ENCODE measurements at places on chromosomes 7 and 10. TPM values are rescaled to one million over a fixed set of nuclear protein-coding genes. Genes with fewer than 3 reads are reported as not detected.

DNA sequence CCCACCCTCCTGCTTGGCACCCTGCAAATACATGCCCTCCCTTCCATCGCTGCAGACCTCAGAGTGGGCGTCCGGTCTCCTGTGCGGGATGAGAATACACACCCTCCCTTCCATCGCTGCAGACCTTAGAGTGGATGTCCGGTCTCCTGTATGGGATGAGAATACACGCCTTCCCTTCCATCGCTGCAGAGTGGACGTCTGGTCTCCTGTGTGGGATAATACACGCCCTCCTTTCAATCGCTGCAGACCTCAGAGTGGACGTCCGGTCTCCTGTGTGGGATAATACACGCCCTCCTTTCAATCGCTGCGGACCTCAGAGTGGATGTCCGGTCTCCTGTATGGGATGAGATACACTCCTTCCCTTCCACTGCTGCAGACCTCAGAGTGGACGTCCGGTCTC lies 128.1 kb downstream of the VIPR2 start:
- no peak for DNase-seq

DNA sequence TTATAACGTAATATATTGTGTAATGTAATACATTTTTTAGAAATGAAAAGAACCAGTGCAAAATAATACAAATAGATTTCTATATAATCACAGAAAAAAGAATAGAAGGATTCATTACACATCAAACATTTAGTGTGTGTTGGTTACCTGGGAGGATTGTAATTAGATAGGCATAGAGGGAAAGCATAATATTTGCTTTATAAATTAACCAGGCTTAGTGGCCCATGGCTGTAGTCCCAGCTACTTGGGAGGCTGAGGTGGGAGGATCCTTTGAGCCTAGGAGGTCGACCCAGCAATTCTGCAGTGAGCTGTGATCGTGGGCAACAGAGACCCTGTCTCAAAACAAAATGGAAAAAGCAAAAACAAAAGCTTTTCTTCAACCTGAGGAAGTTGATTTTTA lies 5.0 kb upstream of the CNOT4 start:
- DNase-seq: no peak

GRCh38 chr7:101816595-101817470 lies 593 bp upstream of the CUX1 start:
- DNase-seq: peak; percentile 19

- no peak for DNase-seq
These were observed 158.1 kb upstream of the PLXDC2 start for GRCh38 chr10:19658131-19658530.

- DNase-seq: no peak
These were observed 118.8 kb downstream of the DIP2C start for GRCh38 chr10:570628-571163.

The COL28A1 gene
- not detected for total RNA-seq

The FGFR2 gene
- not detected for total RNA-seq

DNA sequence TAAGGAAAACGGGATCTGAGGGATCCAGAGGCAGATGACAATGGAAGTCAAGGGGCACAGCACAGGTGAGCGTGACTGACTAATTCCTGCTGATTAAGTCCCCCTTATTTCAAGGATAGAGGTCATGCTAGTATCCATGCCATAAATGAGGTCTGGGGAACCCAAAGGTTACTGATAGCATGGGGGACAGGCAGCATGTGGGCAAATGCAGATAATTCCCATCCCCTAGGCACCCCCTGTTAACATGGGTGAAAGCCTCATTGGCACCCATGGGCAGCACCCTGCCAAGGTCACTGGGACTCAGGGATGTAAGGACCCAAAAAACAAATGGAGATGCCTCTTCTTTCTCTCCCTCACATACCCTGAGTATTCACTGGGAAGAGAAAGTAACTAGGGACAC lies 139.7 kb downstream of the WDR11 start:
- no peak for DNase-seq

DNA sequence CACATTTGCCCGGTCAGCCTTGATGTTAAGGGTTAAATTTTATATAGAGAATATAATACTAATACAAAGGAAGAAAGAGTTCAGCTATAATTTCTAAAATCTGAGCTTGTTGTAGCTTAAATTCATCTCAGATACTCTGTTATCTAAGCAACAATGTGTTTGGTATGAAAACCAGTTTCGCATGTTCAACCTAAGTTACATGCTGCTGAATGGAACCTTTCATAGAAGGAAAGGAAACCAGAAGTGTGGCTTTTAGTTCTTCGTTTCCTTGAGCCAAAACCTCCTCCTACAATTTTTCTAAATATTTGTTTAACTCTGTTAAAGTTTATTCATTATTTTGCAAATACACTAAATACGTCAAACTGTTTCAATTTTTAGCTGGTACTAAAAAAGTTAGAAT lies 18.5 kb downstream of the AGR2 start:
- no peak for DNase-seq

DNA sequence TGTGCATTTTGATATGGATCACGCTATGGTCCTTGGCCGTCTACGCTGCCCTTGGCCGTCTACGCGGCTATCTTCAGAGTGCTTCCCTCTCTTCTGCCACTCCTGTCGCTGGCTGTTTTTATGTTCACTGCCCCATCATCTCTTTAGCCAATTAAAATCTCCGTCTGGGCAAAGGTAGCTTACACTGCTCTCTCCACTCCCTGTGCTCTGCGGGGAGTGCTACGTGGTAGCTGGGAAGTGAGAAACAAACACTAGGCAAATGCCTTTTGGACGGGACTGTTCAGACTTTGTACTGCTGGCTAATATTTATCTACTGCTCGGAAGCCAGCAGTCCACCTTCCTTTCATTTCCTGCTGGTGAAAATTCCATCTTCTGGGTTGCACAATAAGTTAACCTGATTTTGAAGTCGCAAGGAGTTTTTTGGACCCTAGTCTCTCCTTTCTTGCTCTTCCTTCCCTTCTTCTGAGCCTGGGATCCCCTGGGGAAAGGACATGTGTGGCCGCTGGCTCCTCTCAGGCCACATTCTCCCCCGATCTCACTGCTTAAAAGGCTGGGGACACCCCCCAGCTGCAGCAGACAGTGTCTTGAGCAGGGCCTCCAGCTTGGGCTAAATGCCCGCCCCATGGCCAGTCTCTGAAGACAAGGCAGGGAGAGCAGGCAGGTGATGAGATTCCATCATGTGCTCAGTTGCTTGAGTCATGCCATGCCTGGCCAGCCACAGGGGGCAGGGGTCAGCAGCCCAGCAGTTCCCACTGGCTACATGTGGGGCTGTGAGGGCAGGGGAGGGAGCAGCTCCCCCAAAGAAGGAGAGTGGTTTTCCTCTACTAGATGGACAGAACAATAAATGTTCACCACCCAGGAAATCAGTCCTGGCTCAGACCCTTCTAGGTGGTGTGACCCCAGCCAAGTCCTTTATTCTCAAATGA lies 25.5 kb upstream of the RBM33 start:
- DNase-seq: no peak

GRCh38 chr7:25261545-25262140 lies 33.4 kb upstream of the NPVF start:
- DNase-seq: no peak

- DNase-seq: no peak
These were observed 298.3 kb downstream of the TNS3 start for GRCh38 chr7:47283497-47284131.

The GDF10 gene
- 1.5 TPM for total RNA-seq

DNA sequence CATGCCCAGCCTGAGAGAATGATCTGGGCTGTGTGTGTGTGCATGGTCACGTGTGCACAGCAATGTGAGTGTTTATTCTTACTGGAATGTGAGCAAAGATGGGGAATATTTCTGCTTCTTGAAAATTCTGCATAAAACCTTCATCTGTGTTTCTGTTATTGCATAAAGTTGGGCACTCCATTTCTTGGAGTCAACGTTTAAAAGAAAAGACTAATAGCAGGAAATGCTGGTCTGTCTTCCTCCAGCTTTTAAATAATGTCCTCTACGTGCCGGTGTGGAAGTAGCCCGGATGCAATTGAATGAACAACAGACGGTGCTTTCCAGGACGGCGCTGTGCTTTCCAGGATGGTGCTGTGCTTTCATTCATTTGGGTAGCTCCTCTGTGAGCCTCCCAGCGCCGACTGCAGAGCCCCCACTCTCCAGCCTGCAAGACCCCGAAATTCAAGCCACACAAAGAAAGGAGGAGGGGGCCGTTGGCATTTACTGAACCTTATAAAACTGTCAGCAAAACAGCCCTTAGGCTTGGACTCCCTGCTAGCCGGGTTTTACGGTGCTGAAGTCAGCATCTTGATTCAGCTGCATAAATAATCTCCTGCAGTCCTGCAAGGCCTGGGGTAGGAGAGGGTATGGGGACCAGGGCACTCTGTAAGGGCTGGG lies 158.2 kb upstream of the PRKCQ start:
- peak; percentile 24 for DNase-seq

The ANKRD2 gene
- not detected for total RNA-seq

- DNase-seq: no peak
These were observed 16.1 kb upstream of the CSGALNACT2 start for GRCh38 chr10:43122096-43122495.

DNA sequence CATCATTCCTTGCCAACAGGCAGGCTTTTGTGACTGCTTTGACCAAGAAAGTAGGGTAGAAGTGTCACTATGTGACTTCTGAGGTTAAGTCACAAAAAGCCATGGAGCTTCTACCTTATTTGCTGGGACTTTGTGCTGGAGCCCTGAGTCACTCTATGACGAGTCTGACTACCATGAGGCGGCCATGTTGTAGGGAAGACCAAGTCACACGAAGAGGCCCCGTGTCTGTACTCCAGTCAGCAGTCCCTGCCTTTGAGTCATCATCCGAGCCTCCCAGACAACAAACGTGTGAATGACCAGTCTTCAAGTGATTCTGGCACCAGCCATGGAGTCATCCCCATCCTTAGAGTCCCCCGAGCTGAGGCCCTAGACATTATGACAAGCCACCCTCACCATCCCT lies 3.5 kb upstream of the MYL10 start:
- DNase-seq: no peak

The KDM7A gene
- 22.9 TPM for total RNA-seq

The PGAM2 gene
- total RNA-seq: not detected

The PAX4 gene
- not detected for total RNA-seq

DNA sequence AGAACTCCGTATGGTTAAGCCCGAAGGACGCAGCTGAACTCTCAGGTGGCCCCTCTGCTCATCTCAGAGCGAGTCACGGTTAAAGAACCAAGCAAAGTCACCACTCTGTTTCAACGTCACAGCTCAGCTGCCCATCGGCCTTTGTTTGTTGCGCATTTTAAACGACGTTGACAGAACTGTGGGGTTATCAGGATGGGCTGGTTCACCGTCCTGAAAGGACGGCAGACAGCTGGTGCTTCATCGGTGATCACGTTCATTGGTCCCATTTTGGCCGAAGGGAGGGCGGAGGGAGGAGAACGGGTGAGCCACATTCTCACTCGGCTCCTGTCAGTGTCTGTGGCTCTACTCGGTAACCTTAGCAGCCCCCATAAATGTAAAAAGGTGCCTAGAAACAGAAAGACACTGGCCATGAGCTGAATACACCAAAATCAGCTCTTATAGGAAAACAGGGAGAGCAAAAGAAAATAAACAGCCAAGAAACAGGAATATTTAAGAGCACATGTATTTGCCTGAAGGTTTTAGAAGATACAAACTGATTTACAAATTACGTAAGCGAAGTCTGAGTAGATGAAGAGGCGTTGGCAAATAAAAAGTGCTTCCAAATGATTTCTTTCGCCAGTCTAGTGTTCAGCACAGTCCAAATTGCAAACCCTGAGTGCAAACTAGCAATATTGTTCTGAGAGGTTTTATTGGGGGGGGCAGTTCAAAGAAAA lies 8.4 kb downstream of the PRKAG2 start:
- no peak for DNase-seq

The ENO4 gene
- total RNA-seq: not detected

The CTAGE8 gene
- total RNA-seq: 0.85 TPM

The LIPN gene
- total RNA-seq: not detected

The ADIRF gene
- not detected for total RNA-seq

DNA sequence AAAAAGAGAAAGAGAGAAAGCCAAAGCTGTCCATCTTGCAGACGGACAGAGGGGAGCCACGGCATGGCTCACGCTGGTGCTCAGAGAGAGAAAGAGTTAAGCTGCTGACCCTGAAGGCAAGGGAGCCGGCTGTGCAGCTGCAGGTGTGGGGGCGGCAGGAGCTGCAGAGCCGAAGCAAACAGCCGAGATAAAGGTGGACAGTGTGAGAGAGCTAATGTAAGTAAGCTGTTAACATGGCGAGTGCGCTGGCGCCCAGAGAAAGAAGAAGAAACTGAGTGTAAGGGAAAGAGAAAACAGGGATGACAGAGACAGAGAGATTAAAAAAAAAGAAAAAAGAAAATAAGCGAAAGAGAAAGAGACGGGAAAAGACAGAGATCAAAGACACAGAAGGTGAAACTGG lies 18.2 kb downstream of the COL17A1 start:
- no peak for DNase-seq

DNA sequence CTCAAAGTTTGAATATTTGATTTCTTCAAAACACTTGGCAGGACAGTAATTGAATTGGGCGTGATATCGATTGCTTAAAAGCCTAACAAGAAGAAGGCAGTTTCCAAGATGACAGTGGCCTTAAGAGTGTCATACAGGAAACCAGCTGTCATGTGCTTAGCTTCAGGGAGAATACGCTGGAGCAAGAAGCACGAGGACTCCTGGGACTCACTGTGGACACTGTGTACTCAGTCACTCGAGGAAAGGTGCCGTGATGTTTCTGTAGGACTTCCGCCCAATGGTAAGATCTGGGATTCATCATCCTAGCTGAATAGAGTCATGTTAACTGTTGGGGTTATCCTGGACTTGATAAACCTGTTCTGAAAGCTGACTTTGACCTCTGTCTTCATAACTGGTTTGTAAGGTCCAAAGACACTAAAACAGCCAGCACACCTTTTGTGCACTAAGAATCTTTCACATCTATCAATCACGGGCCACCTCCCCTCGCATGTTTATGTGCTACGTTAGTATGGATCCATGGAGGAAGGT lies 113.5 kb downstream of the CELF2 start:
- no peak for DNase-seq

DNA sequence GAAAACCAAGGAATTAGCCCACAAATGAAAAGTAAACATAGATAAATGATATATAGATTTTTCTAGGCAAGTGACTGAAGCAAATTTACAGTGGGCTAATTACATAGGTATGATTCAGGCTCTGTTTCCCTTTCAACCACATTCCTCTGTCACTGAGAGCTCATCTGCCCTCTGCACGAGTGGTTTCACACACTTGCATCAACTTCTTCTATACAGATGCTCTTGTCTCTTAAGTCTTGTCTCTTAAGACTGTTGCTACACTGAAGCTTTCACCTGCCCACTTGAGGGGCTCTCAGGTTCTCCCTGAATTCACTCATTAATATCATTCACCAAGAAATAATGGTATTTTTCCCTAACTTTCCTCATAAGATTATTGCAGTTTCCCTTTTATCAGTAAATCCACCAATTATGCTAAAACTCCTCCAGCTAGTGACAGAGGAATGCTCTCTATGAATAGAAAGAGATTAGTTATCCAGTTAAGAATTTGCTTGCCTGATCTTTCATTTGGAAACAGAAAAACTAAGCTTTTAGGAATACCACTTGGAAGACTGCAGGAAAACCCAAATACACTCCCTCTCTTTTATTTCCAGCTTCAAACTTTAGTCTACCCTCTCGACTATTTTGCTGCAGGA lies 95.7 kb downstream of the ELAPOR2 start:
- peak; percentile 33 for DNase-seq

The FOXK1 gene
- 39.6 TPM for total RNA-seq

The IQUB gene
- total RNA-seq: 0.09 TPM

GRCh38 chr10:4568086-4568485 lies 257.9 kb upstream of the AKR1E2 start:
- DNase-seq: no peak

The PEX1 gene
- 16.9 TPM for total RNA-seq

- no peak for DNase-seq
These were observed 250.1 kb downstream of the ABCA13 start for GRCh38 chr7:48421357-48421756.

The MYL10 gene
- not detected for total RNA-seq
